ENCODE measurements at places on chromosomes 16 and 17. TPM values are rescaled to one million over a fixed set of nuclear protein-coding genes. Genes with fewer than 3 reads are reported as not detected.

CMTM2 gene
- not detected for total RNA-seq

TLCD3A gene
- total RNA-seq, result 3.4 TPM

DNA sequence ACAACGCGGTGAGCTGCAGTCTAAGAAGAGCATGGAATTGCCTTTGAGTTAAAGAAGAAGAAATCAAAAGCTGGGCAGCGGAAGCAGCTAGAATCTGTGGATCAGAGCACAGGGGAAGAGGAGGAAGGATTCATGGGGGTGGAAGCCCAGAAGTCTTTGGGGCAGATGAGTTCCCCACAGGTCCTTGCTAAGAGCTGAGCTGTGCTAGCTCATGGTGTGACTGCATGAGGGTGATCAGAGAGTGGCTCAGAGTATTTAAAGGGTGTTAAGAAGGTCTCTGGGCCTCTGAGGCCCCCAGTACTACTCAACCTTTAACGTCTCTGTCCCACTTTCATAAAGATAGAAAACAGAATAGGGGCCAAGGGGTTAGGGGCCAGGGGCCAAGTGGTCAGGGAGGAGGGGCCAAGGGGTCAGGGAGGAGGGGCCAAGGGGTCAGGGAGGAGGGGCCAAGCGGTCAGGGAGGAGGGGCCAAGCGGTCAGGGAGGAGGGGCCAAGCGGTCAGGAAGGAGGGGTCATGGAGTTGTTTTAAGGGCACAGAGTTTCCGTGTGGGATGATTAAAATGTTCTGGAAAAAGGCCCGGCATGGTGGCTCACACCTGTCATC, 12.0 kb upstream of the TRPV3 start:
- no peaks in the 10 kb centered on the region for H3K27me3 ChIP-seq
- no peak overlapping the region for H3K4me3 ChIP-seq
- no peak for DNase-seq

PDILT gene
- total RNA-seq, result not detected

DNA sequence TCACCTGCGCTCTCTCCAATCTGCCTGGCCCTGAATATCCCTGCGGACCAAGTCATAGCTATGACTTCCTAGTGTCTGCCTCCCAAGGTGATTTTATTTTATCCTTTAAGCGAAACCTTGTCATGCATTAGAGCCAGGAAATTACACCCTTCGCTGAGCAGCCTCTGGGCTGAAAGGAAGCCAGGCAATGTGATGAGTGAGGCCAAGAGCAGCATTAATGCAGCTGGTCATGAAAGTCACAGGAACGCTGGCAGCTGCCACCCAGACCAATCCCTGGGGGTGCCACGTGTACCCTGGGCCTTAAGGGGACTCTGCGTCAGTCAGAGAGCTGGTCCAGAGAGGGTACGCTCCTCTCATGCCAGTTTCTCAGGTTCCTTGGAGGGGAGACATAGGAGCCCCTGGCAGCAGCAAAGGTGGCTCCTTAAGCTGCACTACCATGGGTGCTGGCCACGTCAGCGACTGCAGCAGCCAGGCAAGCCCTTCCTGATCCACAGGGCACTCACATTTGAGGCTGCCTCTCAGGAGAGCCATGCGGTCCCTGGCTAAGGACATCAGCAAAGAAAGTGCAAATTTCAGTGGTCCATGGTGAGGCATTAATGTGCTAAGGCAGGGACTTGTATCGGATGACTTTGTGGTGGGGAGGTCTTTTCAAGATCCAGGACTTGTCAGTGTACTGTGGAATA, 42.7 kb upstream of the WSCD1 start:
- H3K4me1 ChIP-seq, result no peaks in the 10 kb centered on the region
- no peak for DNase-seq
- no peak overlapping the region for H3K4me3 ChIP-seq
